Stimulated activated effector memory CD8-positive, alpha-beta T cell treated with anti-CD3 and anti-CD28 coated beads, Interleukin-12 subunit alpha, Interleukin-12 subunit beta, amount 100 ng/mL, for 72 hours (primary cell): ENCODE measurements at places on chromosomes 2 and 18.
A peak's percentile ranks its signal among the peaks of the same experiment; 100 is the strongest.

DNA sequence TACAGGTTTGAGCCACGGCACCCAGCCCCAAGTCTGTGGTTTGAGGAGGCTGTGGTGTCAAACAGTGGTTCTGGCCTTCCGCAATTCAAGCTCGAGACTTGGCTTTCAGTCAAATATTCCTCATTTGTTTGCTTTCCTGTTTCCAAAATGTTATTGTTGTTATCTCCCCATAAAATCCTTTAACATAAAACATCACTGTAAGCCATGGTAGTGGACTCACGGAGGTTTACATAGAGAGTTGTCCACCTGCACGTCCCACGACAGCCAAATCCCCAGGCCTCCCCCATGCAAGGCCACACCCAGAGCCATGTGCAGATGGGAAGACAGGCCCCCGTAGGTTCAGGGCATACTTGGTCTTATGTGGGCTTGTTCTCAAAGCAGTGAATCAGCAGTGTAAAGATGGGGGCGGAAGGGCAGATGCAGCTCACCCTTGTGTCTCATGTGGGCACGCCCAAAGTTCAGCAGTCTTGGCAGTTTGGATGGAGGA, 18.9 kb upstream of the ST3GAL5 start:
- no peak for DNase-seq

DNA sequence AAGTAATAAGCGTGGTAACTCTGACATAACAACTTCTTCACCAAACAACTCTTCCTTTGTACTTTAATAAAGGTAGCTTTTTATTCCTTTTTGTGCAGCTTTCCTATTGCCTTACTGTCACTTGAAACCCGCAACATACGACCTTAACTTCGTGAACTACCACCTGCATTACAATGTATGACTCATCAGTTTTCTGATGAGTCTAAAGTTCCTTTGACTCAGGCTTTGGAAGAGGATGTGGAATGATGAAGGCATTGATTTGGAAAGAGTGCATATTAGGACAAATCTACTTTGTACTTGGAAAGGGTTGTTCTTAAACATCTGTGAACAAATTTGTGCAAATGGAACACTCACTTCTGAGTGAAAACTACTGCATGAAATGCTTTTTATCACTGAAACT, 1012.1 kb downstream of the TMEM182 start:
- no peak for DNase-seq

- no peak for DNase-seq
Observed at GRCh38 chr2:9107168-9108025, 99.2 kb upstream of the ASAP2 start.

GRCh38 chr2:231920795-231921194, 5.4 kb downstream of the NPPC start:
- no peak for DNase-seq

DNA sequence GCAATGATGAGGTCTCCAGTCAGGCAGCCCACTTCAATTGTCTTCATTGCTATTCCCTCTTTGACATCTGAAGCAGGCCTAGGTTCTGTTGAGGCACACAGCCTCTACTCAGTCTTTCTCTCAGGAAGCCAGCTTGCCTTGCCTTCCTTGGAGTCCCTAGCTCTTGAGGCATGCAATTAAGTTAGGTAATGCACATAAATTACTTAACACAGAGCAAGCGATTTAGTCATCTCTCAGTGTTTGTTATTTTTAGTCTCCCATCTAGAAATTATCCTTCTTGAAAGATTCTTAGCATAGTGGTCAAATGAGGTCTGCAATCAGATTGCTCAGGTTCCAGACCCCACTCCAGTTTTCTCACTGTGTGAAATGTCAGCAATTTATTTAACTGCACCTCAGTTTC, 32.0 kb downstream of the SULT1C4 start:
- DNase-seq, result no peak

- DNase-seq, result no peak
Observed at GRCh38 chr2:54666634-54667265, 56.7 kb upstream of the EML6 start.

DNA sequence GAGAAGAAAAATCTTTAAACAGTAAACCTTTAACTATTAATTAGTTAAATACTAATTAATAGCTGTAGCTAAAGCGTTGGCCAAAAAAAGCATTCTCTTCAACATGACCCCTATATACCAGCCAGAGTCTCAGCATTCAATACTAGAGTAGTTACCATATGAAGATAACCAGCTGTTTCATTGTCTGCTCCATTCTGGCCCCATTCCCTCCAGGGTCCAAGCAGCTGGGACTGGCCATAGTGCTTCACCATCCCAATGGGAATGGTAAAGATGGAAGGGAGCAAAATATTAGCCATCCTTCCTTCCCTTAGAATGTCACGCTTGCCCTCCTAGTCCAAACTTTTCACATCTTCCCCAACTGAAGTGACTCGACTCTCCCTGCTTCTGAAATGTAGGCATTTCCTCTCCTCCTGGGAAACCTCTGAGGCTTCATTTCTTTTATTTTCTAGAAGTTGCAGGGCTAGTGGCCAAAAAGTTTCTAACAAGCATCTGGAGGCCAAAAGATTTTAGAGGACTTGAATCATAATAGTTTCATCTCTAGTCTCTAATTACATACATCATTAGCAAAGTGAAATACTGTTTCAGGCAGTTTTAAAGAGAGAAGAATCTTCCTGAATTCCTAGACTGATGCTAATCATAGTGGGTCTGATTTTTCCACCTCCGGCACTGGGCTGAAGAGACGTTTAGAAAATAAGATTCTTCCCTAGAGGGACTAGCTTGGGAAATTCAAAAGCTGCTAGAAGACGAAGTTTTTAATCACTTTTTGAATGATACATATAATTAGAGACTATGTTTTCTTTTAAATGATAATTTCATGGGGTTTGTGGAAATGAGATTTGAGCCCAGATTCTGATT, 52.7 kb downstream of the CCDC68 start:
- no peak for DNase-seq

DNA sequence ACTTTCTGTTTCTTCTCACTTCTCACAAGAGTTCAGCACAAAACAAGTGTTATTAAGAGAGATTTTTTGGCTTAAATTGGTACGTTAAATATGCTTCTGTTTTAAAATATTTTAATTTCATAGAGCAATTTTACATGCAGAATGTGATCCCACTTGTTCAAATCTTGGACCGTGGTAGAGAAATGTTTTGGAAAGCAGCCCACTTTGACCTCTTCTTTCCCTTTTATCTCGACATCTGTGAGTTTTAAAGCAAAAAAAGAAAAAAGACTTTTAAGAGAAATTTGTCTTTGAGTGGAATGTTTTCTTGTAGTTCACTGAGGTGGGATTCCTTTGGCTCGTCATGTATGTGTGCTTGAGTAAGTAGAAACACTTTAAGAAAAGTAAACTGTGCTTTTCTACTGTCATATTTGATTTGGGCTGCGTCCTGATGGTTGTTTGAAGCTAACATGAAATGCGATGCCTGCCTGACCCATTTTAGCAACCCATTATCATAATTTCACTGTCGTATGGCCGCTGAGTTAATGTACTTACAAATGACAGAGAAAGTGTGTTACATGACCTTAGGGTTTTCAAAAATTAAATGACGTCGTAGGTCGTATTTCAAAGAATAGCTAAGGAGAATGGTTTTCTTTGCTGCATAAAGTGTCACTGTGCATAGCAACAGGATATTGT, 54.5 kb downstream of the TSHZ1 start:
- no peak for DNase-seq

GRCh38 chr2:55843096-55843993, 80.2 kb downstream of the EFEMP1 start:
- no peak for DNase-seq

GRCh38 chr2:1539973-1540372, 126.7 kb downstream of the TPO start:
- no peak for DNase-seq

GRCh38 chr2:152407204-152407721, 72.3 kb downstream of the FMNL2 start:
- DNase-seq, result no peak

- DNase-seq, result peak; percentile 53
Observed at GRCh38 chr2:73985308-73986084, 786 bp downstream of the TET3 start.

- DNase-seq, result no peak
Observed at GRCh38 chr2:234978466-234979203, 26.8 kb downstream of the SH3BP4 start.

DNA sequence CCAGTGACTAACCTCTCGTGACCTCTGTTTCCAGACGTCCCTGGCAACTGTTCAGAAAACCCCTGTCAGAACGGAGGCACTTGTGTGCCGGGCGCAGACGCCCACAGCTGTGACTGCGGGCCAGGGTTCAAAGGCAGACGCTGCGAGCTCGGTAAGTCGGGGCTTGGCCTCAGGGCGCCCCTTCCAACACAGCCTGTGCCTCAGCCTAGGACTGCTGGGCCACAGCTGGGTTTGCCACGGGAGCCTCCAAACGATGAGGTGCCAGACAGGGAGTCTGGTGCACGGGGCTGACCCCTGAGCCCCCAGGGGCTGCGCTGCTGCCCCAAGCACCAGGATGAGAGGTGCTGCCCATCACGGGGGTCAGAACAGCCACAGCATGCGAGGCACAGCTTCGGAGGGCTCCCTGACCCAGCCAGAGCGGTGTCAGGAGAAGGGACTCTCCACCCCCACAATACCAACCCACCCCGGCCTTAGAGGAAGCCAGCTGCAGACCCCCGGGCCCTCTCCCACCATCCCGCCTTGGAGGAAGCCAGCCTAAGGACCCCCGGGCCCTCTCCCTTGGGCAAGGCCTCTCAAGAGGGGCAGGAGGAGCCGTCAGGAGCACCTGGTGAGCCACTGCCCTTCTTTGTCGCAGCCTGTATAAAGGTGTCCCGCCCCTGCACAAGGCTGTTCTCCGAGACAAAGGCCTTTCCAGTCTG, 20.3 kb downstream of the MTERF4 start:
- DNase-seq, result no peak

DNA sequence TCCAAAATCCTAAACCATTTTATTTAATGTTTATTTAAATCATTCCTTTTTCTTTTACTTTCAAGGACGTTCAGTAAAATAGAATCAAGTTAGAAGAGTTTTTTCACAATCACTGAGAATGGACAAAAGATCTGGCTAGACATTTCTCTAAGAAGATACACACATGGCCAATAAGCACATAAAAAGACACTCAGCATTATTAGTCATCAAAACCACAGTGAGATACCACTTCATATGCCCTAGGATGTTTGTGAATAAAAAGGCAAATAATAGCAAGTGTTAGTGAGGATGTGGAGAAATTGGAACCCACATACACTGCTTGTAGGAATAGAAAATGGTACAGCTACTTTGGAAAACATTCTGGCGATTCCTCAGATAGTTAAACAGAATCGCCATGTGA, 76.1 kb downstream of the RHBDD1 start:
- no peak for DNase-seq

DNA sequence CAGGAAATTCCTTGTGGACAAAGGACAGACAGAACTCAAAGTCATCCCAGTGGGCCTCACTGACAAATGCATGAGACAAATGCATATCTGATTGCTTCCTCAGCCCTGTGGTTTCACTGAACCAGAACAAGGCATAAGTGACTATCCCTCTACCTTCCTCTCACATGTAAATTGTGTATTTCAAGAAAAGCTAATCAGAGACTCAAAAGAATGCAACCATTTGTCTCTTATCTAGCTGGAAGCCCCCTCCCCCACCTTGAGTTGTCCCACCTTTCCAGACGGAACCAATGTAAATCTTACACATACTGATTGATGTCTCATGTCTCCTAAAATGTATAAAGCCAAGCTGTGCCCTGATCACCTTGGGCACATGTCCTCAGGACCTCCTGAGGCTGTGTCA, 102.0 kb upstream of the TMEM200C start:
- peak; percentile 3 for DNase-seq

DNA sequence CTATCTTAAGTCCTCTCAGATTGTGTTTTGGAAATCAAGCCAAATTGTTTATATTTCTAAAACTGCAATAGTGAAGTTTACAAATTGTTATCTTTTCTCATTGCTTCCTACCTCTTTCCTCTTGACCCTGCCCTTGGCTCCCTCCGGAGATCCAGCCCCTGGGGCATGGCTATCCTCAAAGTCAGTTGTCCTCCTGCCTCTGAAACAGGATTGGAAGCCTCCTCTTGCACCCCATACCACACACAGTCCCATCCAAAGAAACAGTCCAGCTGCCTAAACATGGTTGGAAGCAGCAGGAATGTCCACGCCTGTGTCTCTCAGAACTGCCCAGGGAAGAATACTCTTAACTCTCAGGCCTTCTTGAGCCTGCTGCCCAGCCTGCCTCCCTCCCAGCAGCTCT, 30.1 kb upstream of the COL6A3 start:
- DNase-seq, result no peak

DNA sequence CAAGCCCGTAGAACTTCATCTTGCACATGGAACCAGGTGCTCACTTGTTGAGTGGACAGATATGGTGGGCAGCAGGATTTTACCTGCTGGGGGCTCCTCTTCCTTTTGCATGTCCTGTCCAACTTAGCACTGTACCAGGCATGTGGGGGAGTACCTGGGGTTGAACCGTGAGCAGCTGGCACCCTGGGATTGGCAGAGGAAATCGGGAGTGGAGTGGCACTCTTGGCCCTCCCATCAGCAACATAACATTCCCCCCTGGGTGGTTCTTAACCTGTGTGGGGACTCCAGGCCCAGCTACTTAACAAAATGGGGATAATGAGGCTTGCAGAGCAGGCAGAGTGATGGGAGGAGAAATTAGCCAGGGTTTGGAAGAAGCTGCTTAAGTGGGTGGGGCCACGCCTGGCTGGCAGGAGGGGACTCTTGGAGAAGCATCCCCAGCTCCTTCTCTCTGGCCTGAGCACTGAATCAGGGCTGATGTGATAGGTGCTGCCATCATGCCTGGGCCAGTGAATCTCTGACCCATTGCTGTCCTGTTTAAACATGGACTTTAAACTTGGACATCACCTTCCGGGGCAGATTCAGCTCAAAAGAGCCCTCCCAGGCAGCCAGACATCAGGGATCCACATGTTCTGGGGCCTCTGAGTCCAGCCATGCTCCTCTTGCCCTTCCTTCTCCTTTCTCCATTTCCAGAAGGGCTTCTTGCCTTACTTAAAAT, 15.5 kb downstream of the FOSL2 start:
- DNase-seq, result no peak

DNA sequence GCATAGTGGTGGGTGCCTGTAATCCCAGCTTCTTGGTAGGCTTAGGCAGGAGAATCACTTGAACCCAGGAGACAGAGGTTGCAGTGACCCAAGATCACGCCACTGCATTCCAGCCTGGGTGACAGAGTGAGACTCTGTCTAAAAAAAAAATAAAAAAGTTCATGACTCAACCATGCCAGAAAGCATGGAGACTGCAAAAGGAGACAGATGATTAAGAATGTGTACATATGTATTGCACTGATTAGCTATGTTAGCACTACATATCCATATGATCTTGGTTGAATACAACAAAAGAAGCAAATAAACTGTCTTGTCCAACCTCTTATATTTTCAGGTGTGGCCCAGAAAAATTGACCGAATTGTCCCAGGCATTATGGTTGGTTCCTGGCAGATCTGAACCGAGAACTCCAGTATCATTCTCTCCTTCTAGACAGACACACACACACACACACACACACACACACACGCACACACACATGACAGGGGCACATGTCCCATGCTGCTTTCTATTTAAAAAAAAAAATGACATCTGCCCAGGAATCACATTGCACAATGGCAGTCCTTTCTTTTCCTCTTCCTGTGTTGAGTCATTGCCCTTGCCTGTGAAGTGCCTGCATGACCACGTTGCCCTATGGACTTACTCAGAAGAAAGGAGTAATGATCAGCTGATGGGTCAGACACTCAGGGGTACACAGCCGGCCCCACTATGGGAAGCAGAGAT, 65.6 kb downstream of the MYCN start:
- no peak for DNase-seq
